ENCODE measurements at places on chromosomes 5 and 9.
A peak's percentile ranks its signal among the peaks of the same experiment; 100 is the strongest.

DNA sequence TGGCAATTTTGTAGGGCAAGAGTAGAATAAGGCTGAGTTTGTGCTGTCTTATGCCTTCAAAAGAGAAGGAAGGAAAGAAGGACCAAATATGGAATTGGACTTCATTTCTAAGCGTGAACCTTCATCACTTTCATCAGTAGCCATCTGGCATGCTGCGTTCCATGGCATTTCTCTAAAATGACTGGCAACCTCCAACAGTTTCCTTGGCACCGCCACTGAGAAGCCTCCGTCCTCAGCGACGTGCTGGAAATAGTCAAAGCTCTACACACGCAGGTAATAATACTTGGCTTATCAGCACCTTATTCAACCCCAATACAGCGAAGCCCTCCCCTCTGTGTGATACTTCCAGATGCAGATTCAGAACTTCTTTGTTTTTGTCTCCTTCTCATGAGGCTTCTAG is 169.7 kb upstream of the CD180 start:
- DNase-seq: no peak

GRCh38 chr5:15823398-15823797 is 323.4 kb downstream of the FBXL7 start:
- DNase-seq: no peak

DNA sequence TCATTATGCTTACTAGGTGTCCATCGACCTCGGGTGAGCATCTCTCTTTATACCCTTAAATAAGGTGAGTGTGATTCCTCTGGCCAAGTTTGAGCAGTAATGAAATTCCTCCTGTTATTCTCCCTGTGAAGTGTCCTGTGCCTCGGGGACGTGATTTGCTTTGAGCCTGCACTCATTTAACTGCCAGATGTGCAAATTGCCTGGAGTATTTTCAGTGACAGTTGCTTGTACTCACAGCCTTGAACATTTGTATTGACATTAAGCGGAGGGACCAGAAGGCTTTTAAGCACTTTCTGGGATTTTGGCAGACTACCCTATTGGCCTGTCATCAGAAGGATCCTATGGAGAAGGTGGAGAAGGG is 126.9 kb downstream of the DOCK2 start:
- no peak for DNase-seq

DNA sequence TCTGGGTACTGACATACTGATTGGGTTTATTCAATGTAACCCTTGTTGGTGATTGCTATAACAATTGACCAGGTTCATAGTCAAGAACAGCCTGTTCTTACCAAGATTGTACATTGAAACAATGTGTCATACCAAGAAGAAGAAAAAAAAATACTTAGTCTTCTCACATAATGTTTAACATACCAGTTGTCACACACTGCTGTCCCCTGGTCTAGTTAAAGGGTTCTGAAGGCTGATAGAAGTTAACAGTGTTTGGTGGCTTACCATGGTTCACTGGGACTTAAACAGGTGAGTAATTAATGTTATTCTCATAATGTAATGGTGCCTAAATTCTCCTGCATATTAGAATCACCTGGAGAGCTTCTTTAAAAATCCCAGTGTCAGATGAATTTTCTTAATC is 18.5 kb upstream of the CDC42SE2 start:
- DNase-seq: no peak

GRCh38 chr9:126327006-126327713 is 531 bp downstream of the MVB12B start:
- DNase-seq: peak; percentile 40

- DNase-seq: no peak
Observed at GRCh38 chr9:2208465-2208864, 193.3 kb downstream of the SMARCA2 start.

DNA sequence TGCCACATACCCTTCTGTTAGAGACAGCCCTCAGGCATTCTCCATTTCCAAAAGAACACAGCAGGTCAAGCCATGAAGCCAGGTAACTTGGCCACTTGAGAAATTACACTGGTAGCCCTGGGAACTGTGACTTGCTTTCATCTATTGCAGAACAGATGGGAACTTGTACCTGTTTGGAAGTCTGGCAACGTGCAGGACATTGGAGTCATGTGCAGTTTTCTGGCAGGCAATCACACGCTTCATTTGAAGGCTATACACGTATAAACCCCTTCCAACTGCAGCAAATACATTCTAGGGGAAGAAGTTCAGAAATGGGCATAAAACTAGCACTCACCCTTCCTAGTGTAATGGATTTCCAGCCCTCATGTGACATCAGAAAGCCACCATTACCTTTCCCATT is 54.0 kb downstream of the WDR41 start:
- no peak for DNase-seq

All from GM12892 (cell line).